ENCODE measurements at places on chromosomes 1 and 21.

GRCh38 chr21:27803571-27803970, 836.7 kb upstream of the ADAMTS5 start:
- DNase-seq, result no peak

DNA sequence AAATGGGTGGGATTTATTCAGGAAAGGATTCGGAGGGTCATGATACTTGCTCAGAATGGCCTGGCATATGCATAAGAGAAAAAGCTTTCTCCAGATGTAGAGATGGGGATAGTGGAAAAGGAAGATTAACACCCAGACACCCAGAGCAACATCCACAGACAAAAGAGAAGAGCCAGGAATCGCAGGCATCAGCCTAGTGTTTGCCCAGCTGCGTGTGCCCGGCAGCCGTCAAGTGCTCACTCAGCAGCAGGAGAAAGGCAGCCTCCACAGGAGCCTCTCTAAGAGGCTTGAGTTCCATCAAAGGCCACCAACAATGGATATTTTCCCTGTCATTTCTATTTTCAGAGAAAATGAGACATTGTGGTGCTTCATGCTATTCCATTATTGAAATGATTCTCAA, 54.7 kb downstream of the NTPCR start:
- DNase-seq, result no peak

DNA sequence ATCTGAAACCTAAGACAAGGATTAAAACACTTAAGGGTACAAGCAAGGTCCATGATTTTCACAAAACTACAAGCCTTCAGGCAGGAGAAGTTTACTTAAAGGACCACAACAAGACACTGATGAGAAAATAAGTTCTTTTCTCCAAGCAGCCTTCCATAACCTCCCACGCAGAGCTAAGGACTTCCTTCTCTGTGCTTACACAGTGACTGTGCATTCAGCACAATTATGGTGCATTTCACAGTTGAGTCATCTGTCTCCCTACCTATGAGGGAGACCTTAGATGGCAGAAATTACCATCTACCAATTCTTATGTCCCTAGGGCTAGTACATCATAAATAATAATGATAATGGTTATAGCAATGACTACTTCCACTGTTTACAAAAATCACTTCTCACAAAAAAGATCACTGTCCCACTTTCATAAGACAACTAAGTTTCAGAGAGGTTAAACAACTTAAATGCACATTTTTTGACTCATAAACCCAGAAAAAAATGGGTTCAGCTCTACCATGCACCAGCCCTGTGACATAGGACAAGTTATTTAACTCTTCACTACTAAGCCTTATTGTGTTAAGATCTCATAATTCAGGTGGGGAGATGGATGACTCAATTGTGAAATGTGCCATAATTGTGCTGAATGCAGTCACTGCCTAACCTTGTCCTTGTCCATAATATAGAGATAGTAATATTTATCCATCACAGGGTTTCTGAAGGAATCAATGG, 45.3 kb downstream of the TARBP1 start:
- DNase-seq, result no peak

GRCh38 chr1:4652631-4653327, 1.6 kb upstream of the AJAP1 start:
- DNase-seq, result peak; percentile 21

- DNase-seq, result no peak
Measured at GRCh38 chr1:35210321-35211119, 17.6 kb upstream of the SFPQ start.

- no peak for DNase-seq
Measured at GRCh38 chr1:47205918-47206317, 16.1 kb upstream of the PDZK1IP1 start.

GRCh38 chr1:211736351-211736915, 61.0 kb upstream of the NEK2 start:
- DNase-seq, result no peak

- DNase-seq, result no peak
Measured at GRCh38 chr1:41724926-41725325, 193.8 kb downstream of the HIVEP3 start.

- DNase-seq, result no peak
Measured at GRCh38 chr1:84027368-84027767, 28.4 kb upstream of the TTLL7 start.

GRCh38 chr1:183244466-183244865, 58.4 kb downstream of the LAMC2 start:
- peak; percentile 87 for DNase-seq

DNA sequence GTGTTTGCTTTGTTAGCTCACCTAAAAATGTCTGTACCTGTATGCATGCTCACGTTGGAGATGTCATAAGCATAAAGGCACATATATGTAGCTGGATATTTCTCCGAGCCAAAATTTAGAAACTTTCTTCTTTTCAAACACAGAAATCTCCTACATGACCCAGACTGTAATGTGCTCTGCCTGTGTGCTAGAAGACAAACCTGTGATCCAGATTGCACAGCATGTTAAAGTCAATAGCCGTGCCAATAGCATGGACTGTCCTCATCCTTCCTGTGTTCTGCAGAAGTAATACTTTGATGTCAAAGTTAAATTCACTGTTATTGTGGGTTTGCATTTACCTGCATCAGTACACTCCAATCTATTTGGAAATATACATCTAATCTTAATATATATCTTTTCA, 346.2 kb upstream of the ZRANB2 start:
- DNase-seq, result no peak

GRCh38 chr1:34108269-34108668, 56.8 kb downstream of the CSMD2 start:
- no peak for DNase-seq

- DNase-seq, result no peak
Measured at GRCh38 chr1:61135291-61135690, 52.9 kb downstream of the NFIA start.

DNA sequence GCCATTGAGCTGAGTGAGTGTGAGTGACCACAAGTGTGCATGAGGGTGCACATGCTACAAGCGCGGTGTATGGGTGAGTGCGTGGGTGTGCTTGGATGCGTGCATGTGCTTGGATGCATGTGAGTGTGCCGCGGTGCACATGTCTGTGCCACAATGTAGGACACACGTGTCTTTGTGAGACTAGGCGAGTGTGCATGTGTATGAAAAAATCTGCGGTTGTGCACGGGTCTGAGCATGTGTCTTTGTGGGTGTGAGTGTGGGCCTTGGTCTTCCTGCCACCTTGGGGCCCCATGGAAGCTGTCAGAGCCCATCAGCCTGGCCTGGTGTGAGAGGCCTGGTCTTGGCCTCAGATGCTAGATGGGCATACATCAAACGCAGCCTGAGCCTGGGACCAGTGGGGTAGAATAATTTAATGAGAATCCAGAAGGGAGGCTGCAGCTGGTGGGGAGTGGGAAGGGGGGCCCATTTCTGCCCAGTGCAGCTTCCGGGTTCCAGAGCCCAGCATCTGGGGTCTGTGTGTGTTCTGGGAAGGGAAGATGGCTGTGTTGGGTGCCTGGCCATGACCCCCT, 103.9 kb upstream of the SLC2A1 start:
- no peak for DNase-seq

- DNase-seq, result no peak
Measured at GRCh38 chr1:246809473-246809872, 85.3 kb downstream of the SCCPDH start.

- no peak for DNase-seq
Measured at GRCh38 chr1:2019172-2019543, at the start of gene GABRD. Gene GABRD, plus strand, starts transcription at chr1:2019345. Its CDS starts 79 bp downstream, at chr1:2019424.

DNA sequence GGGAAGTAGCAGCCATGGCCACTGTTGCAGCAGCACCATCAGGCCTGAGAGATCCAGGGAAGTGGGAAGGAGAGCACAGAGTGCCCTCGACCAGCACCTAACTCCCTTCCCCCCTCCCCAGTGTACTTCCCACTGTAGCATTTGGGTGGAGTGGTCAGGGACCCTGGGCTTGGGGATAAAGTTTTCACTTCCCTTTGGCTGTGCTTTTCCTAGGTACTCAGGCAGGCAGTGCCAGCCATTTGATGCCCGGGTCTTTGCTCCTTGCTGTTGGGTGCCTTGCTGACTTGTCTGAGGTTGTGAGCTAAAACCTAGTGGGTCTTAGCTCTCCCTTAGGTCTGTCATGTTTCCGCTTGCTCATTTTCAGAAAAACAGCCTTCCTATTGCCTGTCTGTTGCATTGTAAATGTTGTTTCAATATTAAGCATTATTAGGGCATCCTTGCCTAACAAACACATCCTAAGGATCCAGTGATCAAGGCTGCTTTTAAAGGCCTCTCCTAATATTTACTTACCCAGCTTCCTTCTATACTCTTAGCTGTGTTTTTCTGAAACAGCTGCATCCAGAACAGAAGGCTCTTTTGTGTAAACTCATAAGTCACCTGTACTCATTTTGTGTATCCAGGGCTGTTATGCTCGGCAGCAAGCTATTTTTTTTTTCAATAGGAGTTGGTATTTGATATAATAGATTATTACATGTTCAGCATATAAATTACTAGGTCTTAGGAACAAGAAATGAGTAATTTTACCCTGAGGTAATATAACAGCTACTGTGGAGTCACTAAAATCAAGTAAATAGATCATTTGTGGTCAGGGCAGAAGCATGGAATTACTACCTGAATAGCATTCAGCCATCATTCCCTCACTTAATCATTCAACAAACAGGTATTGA, 418.6 kb upstream of the PROX1 start:
- no peak for DNase-seq

GRCh38 chr1:29352719-29353420, 116.5 kb downstream of the PTPRU start:
- no peak for DNase-seq

DNA sequence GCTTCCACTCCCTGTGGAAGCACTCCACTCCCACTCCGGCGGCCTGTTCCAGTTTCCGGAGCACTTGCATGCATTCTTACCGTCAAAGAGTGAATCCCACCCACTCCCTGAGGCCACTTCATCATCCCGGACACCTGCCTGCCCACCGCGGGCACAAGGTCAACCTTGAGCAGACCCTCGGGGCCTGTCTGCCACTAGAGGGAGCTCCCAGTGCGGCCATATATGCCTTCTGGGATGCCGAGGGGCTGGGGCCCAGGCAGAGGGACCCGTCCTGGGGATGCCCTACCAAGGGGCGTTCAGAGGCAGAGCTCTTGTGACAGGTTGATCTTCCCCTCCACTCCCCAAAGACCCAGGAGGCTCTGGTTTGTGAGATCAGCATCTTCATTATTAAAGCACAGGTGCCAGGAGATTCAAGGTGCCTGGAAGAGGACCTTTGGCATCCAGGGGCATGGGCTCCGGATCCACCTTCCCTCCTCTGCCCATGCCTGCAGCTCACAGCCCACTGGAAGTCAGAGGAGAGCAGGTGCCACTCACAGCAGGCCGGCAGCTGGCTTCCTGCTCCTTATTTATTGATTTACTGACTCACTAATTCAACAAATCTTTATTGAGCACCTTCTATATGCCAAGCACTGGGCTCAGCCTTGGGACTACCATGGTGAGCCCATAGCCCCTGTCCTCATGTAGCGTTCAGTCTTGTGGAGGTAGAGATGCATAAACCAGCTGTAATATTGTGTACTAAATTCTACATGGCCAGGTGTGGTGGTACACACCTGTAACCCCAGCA, 47.3 kb downstream of the UBIAD1 start:
- DNase-seq, result no peak

GRCh38 chr21:15204140-15204969, 139.6 kb upstream of the NRIP1 start:
- DNase-seq, result no peak

GRCh38 chr21:26148071-26148839, 22.3 kb downstream of the APP start:
- DNase-seq, result no peak

GRCh38 chr1:30284728-30285475, 438.5 kb downstream of the MATN1 start:
- DNase-seq, result no peak

DNA sequence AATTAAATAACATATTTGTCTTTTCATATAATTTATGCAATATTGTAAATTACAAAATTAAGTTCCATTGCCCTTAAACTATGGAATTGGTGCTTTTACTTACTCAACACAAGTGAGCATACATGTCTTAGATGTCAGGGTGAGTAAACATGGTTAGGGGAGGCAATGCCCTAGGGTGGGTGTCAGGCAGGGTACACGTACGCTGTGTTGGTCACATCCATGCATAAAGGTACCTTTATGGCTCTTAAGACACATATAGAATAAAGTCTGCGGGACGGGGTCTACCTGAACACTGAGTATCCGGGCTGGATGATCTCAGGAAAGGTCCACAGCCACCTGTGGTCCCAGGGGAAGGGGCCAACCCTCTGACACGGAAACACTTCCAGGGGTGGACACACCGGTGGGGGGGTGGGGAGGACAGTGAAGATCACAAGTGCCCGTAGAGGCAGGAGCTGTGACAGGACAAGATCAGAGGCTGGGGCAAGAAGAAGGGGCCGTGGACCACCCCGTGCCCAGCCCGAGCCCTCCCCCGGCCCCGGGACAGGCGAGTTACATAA, 720 bp downstream of the LIN9 start:
- DNase-seq, result no peak

- DNase-seq, result no peak
Measured at GRCh38 chr1:111604931-111605330, 14.7 kb upstream of the RAP1A start.

- no peak for DNase-seq
Measured at GRCh38 chr1:99171184-99171813, 93.0 kb upstream of the PLPPR4 start.

DNA sequence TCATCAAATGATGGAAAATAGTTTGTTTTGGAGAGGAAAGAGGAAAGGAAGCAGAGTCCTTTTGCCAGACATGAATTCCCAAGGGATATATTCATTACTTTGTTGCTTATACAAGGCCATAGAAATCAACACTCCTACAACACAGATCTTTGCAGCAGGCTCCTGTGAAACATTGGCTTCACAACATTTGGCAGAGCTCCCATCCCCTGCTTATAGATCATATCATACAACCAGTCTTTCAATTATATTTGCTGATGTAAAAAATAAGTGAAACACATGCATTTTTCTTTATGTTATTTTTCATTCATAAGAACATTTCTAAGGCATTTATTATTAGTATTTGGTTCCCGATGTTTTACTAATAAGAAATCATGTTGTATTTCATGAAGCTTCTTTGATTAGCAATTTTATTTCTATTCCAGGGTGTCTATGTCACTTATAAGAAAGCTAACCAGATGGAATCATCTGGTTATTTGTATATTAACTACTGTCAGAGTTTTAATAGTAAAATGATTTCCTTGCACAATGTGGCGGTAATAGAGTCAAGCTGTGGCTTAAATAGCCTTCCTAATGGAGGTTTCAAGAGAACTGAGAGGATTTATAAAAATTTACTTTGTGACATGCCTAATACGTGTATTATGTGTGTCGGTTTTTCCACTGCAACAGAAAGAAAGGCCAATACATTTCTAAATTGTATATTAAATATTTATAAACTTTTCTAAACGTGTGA, 470.3 kb upstream of the NCAM2 start:
- DNase-seq, result no peak

DNA sequence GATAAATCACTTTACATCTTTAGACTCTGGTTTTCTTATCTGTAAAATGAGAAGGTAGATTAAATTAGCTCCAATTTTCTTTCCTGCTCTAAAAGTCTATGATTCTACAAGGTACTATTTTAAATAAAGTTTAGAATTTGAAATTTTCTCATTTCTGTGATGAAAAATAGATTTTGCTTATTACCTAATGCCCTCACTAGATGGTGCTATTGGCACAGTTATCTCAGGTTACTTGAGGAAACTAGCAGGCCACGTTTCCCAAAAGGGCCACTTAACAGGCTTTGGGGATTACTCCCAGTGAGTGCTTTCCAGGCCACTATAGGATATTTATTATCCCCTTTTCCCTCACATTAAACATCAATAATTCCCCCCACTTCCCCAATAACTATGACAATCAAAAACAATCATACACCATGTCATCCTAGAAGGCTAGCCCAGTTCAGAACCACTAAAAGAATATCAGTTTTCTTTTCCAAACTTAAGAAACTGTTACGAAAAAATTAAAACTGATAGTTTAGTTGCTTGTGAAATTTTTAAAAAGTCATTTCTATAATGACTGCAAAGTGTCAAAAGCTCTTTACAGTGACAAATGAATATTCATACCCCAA, 30.6 kb downstream of the OMA1 start:
- peak; percentile 57 for DNase-seq

Measured in MV-4-11 (cell line).